GM23248 (cell line): ENCODE measurements at places on chromosomes 7 and 10.

DNA sequence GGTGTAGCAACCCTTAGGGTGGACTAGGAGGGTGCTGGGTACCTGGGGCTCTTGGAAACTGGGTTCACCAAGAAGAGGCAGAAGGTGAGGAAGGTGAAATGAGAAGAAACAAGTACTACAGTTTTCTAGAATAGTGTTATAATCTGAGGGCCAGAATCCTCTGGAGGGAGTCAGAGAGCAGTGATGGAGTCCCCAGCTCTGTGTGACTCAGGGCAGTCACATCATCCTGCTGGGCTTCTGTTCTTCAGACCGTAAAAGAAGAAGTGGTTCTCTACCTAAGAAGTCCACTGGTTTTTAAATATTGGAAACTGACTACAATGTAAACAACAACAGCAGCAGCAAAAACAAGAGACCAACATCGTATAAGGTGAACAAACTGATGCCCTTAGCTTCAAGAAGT lies 197.3 kb downstream of the PRPF18 start:
- peak; percentile 75 for DNase-seq

GRCh38 chr7:8387551-8388256 lies 45.7 kb upstream of the NXPH1 start:
- DNase-seq, result no peak

DNA sequence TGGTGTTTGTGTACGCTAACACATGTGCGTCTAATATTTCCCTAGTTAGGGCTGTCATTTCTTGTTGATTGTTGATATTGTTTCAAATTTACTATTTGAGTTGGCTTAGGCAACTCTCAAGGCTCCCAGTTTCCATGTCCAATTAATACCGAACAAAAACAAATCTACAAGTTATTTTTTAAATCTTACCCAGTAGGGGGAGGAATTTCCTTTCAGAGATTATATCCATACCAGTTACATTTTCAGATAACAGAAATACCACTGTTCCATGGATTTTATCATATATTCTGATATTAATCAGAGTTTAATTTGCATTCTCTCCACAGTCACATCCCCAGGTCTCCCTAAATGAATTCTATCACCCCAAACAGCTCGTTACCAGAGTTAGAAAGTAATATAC lies 7.2 kb upstream of the AKR1B10 start:
- DNase-seq, result peak; percentile 35

DNA sequence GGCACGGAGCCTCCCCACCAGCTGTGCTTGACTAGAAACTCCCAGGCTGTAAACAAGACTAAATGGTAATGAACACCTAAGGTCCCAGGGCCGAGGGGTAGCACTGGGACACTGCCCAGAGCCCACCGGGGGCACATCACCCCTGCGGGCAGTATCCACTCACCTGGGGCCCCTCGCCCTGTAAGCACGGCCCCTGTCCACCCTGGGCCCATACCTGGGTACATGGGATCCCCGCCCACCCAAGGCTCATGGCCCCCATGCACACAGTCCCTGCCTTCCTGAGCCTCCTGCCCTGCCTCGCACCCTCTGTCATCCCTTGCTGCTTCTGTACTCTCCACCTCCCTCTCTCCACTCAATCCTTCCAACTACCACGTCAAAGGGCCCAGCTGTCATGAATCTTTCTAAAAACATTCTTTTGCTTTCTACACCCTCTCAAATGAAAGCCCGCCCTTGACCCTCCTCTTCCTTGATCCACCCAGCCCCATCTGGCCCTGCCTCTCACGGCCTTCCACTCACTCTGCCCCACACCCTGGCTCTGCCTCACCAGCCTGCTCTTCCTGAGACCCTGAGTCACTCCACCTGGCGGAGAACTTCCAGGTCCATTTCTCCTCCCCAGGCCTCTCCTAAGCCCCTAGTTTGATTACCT lies 173.1 kb downstream of the PARD3 start:
- no peak for DNase-seq

- no peak for DNase-seq
Observed at GRCh38 chr10:77576007-77576367, 61.6 kb downstream of the KCNMA1 start.

GRCh38 chr10:4136121-4136520 lies 351.1 kb upstream of the KLF6 start:
- DNase-seq, result peak; percentile 8

GRCh38 chr7:76514926-76515771 lies 4.8 kb downstream of the UPK3B start:
- no peak for DNase-seq

- DNase-seq, result peak; percentile 20
Observed at GRCh38 chr10:35855155-35855947, 213.3 kb upstream of the FZD8 start.

DNA sequence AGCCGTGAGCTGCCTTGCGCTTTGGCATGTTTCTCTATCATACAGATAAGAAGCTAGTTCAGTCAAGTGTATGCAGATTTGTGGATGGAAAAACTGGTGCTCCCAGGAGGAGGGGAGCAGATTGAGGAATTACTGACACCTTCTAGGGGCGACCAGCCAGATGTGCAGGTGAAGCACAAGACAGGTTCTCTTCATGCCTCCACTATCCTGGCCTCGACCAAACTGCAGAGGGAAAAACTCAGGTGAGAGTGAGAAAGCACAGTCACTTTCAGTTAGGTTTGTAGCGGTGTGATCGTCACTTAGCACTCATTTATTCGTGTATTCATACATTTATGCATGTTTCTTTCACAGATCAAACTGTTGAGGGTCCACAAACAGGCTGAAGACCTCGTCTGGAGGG lies 600 bp upstream of the DBNL start:
- DNase-seq, result no peak

GRCh38 chr7:14691597-14692203 lies 210.9 kb downstream of the DGKB start:
- peak; percentile 24 for DNase-seq

DNA sequence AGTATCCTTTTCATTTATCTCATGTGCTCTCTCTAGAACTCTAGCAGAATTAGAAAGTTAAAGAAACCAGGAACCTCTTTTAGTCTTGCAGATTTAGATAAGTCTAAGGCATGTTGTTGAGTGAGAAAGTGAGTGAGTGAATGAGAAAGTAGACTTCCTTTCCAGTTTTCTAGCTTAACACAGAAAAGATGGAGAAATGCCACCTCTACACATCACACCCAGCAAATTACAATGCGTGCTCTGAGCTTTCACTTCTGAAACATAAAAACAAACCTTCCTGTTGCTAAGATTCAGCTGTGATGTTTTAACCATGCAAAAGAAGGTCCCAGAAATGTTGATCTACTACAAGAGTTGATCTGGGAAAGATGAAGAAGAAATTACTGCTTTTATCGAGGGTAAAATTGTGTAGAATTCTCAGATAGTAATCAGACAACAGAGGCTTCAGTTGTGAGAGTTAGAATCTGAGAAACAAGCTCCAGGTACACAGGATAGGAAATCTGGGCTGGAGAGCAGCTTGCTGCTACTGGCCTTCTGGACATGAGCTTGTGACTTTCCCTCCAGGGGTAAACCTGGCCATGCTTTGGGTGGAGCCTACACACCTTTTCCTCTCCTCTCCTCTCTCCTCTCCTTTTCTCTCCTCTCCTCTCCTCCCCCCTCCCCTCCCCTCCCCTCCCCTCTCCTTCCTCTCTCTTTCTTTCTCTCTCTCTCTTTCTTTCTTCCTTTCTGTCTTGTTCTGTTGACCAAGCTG lies 4.6 kb downstream of the CYP3A5 start:
- peak; percentile 6 for DNase-seq

GRCh38 chr10:6242089-6242488 lies 39.4 kb downstream of the PFKFB3 start:
- DNase-seq, result no peak

DNA sequence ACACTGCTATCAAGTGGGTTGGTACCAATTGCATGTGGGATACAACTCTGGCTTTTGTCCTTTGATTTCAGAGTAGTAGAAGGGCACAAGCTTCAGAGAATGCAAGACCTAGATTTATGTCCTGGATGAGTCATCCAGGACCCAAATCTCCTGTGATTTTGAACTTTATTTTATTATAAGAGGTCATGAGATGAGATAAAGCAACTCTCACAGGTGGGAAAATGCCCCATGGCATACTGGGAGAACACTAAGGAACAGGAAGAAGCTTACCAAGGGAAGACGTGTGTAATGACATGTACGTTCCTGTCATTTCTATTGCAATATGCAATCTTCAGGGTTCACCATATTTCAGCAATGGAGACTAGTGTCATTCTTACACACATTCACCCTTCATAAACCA lies 966 bp downstream of the MALRD1 start:
- no peak for DNase-seq
